ENCODE measurements at places on chromosomes 16 and 17.

- DNase-seq, result no peak
Observed at GRCh38 chr17:6430769-6431168, 4.2 kb downstream of the AIPL1 start.

DNA sequence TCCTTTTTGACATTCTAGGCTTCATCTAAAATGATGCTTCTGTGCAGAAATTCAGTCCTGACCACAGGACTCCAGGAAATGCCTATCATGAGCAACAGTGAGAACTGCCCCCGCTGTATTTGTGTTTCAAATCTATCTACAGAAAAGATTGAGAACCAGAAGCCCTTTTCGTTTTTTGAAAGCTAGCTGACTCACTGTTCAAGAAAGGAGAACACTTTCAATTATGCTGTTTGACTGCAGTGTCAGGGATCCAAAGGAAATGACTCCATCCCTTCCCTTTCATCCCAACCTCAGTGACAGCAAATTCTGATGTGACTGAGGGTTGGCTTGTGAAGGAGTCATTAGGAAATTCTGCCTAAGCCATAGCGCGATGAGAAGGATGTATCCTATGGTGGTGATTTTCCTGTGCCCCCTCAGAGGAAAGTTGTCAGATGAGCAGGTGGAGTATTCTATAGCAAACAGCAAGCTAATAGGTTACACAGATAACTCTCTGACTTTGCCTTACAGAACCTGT is 622.3 kb downstream of the TMEM114 start:
- no peak for DNase-seq

DNA sequence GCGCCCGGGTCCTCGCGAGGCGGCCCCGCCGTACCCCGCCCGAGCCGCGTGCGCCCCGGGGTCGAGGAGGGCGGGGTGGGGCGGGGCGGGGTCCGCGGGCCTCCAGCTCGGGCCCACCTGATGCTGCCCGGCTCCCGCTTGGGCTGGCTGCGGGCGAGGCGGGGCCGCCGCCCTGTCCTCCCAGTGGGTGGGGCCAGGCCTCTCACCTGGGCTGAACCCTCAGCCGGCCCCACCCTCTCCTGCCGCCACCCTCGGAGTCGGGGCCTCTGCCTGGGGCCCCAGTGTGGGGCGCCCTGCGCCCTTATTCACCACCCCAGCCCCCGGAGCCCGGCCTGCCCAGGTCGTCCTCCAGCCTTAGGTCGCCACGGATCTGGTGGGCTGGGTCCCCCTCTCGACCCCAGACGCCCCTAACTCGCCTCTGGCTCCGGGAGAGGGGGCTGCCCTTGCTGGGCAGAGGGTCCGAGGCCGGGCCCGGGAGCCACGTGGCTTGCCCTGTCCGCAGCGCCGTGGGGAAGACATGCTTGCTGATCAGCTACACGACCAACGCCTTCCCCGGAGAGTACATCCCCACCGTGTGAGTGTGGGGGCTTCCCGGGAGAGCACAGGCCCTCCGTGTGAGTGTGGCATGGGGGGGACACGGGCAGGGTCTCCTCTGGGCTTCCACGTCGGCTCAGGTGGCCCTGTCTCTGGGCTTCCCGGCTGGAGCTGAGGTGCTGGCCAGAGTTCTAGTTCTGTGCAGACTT is 578 bp downstream of the RAC3 start:
- DNase-seq, result peak; percentile 60

- no peak for DNase-seq
Observed at GRCh38 chr16:35748621-35749252, 2289.3 kb downstream of the TP53TG3F start.

GRCh38 chr17:72702136-72702735 is 390.3 kb downstream of the SLC39A11 start:
- no peak for DNase-seq

DNA sequence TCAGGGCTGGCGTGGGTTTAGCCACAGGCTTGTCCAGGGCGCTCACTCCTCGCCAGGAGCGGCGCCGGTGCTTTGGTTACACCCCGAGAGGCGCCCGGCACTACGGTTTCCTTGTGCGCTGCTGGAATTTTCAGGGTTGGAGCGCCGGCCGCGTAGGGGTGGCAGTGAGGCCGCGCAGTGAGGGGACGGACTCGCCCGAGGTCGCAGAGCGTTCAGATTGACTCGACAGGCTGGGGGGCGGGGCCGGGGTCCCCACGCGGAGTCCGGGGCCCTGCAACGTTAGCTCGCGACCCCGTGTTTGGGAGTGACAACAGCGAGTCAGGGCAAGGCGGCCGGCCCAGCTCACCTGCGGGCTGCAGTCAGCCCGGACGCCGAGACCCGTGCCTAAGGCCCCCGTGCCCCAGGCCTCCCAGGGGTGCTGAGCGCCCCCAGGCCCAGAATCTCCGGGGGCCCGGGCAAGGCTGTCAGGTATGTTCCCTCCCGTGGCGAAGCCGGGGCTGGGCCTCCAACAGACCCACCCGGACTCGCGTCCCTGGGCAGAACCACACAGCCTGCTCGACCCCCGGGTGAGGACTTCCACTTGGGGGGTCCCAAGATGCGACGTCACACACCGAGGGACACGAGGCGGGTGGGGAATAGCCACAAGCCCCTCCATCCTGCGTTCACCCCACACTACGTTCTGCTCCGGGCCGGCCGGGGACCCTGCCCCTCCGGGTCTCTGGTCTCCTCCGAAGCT is 1.3 kb upstream of the ACTG1 start:
- peak; percentile 70 for DNase-seq

DNA sequence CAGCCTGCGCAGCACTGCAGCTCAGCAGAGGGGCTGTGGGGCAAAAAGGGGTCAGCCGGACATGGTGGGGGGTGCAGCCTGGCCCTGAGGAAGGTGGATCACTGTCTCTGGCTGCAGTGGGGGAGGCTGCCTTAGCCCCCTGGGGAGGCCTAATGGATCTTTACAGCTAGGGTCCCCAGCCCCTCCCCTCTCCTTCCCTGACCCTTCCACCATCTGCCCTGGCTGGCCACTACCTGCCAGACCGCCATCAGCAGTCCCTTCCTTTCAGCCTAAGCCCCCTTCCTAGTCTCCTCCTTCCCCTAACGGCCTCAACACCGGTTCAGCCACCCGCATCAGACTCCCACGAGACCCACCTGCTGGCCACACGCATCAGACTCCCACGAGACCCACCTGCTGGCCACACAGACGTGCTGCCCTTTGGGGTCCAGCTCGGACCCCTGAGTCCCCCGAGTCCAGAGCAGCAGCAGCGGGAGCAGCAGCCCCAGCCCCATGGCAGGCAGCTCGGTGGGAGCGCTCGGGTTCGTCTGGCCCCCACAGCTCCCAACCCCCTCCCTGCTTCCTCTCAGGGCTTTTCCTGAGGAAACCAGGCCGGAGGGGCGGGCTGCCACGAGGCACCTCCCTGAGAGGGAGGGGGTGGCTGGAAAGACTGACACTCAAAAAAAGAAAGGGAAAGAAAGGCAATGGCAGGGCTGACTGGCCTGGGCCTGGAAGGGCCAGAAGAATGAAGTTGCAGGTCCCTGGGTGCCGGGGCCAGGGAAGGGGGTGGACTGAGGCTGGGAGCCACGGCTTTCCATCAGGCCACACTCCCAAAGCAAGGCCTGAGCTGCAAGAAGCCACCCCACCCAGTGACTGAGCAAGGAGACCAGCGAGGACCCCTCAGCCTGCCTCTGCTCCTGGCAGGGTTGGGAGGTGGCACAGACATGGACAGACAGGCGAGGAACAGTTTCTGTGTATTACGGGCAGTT is at the start of gene SCARF1:
SCARF1 (minus strand) TSS at position 526 of the 965 bp plus-strand sequence; CDS start at position 491, 35 bp downstream.
- DNase-seq, result no peak

- no peak for DNase-seq
Observed at GRCh38 chr17:67571478-67571877, 146.3 kb upstream of the NOL11 start.

DNA sequence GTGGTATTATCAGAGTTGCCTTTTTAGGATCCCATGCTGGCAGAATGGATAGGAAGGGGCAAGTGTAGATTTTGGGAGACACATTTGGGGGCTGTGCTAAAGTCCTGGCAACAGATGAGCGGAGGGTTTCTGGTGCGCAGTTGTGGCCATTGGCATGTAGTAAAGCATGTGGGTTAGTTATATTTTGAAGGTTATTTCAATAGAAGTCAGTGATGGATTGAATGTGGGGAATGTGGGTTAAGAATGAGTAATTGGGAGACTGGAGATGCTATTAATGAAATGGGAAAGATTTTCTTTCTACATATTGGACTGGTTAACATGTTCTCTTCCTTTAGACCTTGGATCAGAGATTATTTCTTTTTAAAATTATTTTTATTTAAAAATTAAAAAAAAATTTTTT is 10.0 kb downstream of the DUS2 start:
- no peak for DNase-seq

DNA sequence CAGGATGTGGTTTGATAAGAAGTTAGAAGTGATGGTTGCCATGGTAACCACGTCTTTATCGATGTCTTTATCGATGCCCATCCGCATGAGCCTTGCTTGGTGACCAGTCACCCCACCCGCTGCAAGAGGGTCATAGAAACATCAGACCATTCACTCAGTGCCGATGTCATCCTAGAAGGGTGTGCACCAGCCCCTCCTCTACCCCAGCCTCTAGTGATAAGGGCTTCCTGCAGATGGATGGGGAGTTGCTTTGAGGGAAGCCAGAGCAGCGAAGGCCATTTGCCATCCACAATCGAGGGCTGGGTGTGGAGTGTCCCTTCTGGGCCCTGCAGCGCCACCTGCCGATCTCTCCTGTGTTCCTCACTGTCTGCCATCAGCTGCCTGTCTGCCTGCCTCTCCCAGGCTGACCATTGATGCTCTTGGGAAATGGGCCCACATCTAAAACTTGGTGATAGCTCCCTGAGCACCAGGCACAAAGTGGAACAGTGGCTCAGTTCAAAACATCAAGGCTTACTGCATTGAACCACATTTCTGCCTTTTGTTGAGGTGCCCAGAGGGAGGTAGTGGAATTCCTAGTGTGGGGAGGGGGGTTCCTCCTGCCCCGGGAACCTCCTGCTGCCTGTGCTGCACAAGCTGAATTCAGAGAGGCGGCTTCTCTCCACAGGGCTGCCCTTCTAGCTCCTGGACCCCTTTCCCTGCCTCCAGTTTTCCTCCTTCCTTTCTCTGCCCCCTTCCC is 8.9 kb downstream of the CALB2 start:
- DNase-seq, result peak; percentile 55

GRCh38 chr16:71771571-71771970 is 37.1 kb downstream of the AP1G1 start:
- DNase-seq, result no peak

GRCh38 chr17:79657861-79658810 is 47.3 kb upstream of the RBFOX3 start:
- no peak for DNase-seq

DNA sequence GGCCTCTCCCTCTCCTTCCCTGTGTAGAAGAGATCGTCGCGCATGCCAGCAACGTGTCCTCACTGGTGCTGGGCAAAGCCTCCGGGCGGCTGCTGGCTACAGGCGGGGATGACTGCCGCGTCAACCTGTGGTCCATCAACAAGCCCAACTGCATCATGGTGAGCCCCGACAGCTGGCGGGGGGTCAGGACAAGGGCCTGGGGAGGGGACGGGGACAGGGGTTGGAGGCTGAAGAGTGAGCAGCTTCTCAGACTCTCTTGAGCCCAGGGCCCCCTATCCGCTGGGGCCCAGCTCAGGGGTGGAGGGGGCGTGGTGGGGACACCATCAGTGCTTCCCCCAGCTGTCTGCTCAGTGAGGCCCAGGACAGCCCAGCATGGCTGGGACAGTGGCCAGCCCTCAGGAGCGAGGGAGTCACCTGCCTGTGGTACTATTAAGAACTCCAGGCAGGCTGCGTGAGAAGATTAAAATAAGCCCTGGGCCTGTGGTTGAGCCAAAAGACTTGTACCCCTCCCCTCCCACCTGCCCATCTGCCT is 6.2 kb downstream of the KATNB1 start:
- no peak for DNase-seq

DNA sequence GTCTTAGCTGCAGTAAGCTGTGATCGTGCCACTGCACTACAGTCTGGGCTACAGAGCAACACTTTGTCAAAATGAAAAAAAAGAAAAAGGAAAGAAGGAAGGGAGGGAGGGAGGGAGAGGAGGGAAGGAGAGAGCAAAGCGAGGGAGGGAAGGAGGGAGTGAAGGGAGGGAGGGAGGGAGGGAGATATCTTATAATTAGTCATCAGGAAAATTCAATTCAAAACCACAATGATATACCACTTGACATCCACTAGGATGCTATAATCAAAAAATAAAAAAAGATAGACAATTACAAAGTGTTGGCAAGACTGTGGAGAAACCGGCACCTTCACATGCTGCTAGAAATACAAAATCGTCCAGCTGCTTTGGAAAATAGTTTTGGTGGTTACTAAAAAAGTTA is 93.8 kb downstream of the CDC27 start:
- no peak for DNase-seq

DNA sequence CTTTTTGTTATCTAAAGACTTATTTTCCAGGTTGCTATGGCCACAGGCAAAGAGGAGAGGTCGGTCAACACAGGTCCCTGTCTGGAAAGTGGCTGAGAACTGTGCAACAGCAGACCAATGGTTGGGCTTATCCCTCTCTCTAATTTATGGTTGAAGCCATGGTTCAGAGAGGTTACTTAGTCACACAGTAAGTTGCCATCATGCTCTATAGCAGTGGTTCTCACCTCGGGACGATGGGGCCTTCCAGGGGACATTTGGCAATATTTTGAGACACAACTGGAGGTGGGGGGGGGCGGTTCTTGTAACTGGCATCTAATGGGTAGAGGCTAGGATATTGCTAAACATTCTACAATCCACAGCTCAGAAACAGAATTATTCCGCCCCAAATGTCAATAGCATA is 842 bp upstream of the LDAF1 start:
- no peak for DNase-seq
